ENCODE measurements at places on chromosomes 13 and 19.

GRCh38 chr19:7076151-7076550 lies 6.6 kb downstream of the ZNF557 start:
- DNase-seq: no peak

DNA sequence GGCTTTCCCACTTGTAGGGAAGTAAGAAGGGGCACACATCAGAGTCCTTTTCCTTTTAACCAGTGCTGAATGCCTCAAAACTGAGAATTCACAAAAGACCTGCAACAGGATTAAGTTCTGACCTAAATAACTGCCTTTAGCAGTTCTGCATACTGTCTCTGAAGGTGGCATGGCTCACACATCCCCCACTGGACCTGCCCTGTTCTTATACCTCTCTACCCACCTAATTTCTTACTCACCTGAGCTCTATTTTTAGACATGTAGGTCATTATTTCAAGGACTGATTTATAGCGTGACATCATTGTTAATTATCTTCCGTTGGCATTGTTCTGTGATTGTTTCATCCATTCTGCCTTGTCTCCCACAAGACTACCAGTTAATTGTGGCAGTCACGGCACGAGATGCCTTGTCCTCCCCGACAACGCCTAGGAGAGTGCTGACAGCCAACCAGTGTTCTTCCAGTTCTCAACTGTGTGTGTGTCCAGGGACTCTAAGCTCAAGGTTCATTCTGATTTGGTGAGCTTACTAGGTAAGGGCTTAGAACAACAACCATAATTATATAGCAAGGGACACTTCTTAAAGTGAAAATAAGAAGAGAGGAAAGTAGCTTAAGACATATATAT lies 27.1 kb upstream of the UBL3 start:
- no peak for DNase-seq

- no peak for DNase-seq
Observed at GRCh38 chr13:47299304-47299703, 402.5 kb upstream of the HTR2A start.

DNA sequence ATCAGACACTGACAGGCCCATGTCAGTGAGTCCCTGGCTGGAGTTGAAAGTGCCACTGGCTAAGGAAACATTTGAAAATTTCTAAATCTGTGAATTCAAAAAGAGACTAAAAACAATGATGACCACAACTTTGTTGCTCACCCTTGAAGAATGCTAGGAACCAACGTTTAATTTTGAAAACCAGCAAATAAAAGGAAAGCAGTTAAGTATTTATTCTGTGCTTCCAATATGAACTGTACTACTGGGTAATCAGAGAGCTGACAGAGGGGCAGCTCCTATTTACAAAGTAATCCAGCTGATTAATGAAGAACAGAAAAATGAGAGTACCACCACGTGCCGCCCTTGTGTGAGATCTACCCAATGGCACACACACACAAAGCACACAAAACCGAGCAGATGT lies 44.7 kb upstream of the LATS2 start:
- DNase-seq: no peak

GRCh38 chr13:95301968-95302393 lies 730 bp upstream of the ABCC4 start:
- DNase-seq: no peak

DNA sequence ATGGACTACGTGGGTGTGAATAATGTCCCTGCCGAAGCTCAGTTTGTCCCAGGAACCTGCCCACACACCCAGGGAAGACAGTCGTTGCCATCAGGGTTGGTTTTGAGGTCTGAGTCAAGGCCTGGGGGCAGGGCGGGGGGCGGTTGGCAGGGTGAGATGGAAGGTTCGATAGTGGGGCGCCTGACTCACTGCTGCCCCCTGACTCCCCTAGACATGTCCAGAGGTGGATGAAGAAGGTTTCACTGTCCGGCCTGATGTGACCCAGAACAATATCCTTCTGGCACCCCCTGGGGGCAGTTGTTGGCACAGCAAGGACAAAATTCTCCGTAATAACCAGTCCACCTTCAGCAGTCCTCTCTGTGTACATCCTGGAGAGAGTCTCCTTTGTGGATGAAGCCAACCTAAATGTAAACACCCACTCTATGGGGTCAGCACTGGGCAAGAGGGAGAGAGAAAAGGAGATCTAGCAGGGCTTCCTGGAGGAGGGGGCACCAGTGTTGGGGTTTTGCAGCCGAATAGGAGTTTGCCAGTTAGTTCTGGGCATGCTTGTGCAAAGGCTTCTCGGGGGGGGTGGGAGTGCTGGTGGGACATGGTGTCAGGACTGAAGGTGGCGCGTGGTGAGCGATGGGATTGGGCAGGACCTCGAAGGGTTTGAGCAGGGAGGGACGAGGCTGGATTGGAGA lies 19.6 kb upstream of the B3GNT3 start:
- no peak for DNase-seq

DNA sequence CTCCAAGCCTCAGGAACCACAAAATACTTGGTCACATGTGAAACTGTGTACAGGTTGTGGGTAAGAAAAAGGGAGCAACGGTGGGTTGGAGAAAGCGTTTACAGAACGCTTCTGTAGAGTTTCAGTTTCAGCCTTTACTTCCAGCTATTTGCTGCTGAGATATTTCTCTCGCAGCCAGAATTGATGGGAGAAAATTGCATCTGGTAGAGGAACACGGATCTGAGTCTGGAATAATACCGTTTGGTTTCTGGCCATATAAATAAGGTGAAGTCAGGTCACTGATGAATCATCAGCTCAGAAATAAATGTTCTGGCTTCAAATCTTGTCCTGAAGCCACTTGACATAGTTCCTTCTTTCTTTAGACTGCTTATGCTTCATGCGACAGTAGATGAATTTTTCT lies 20.3 kb upstream of the RFC3 start:
- DNase-seq: no peak

- no peak for DNase-seq
Observed at GRCh38 chr13:107231944-107232343, 664.0 kb upstream of the ARGLU1 start.

GRCh38 chr13:78603240-78603957 lies at the start of gene POU4F1:
Gene POU4F1 (minus strand): TSS chr13:78603552. CDS start chr13:78603326, 226 bp downstream.
- DNase-seq: peak; percentile 85

DNA sequence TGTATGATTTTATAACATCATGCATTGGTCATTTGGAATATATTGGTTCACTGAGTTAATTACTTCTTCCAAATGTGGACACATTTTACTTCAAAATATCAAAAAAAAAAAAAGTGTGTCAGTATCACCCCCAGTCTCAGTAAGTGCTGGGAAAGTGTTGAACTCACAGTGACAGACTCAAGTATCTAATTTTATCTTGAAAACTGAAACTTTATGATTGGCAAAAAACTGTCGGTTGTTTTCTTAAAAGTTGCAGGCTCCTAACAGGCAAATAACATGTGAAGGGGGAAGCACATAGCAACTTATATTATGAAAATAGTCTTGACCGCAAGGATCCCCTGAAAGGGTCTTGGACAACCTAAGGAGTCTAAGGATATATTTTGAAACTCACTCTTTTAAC lies 33.5 kb upstream of the TPP2 start:
- DNase-seq: no peak

DNA sequence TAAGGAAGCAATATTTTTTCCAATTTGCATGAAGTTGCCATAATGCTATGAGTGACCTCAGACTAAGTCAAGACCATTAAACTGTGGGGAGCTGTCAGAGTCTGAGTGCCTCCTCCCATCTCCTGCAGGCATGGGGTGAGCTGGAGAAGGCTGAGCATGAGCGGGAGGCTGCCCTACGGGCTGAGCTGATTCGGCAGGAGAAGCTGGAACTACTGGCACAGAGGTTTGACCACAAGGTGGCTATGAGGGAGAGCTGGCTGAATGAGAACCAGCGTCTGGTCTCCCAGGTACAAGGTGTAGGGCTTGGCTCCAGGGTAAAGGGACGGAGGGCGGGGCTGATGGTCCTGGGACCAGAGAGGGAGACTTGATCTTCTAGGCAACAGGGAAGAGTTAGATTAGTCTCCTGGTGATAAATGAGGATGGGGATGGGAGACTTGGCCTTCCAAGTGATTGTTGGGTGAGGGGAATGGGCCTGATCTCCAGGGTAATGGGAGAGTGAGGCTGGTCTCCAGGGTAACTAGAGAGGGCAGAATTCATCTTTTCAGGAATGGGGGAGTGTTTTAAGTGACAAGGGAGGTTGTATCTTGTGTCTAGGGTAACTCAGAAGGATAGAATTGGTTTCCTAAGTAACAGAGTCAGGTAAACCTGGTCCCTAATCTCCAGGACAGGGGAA lies 36.0 kb downstream of the SPTBN4 start:
- no peak for DNase-seq

DNA sequence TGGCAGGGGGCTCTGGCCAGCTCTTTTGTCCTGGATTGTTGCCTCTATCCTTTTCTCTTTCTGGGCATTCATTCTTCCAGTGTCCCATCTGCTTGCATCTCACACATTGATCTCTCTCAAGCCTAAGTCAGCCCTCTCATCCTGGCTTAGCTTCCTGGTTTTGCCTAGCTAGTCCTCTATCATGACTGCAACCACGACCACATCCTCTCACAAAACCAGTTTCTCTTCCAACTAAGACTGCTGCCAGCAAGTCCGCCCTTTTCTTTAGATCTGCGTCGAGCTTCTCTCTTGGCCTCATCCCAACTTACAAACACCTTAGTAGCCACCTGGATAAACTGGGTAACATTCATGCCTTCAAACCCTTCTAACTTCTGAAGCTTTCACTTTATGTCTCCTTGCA lies 212.2 kb upstream of the HTR2A start:
- no peak for DNase-seq

DNA sequence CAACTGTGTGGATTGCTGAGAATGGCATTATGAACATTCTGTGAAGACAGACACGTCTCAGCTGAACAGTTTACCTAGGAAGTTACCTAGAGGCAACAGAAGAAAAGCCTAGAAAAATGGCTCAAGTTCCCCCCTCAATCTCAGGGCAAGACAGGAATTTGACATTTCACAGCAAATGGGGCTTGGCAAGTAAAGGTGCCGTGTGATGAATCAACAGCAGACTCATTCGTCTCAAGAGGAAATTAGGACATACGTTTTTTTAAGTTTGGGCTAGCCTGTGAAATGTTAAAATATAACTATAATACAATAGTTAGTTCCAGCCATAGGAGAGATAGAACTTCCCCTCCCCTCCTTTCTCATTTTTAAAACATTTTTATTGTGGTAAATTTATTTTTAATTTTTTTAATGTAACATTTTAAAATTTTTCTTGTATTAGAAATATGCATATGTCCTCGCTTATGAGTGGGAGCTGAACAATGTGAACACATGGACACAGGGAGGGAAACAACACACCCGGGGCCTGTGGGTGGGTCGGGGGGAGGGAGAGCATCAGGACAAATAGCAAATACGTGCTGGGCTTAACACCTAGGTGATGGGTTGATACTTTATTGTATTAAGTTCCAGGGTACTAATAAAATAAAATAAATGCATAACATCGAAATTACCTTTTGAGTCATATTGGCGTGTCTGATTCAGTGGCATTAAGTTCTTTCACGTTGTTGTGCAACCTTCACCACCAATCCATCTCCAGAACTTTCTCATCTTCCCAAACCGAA lies 116.0 kb downstream of the COL4A2 start:
- DNase-seq: no peak

DNA sequence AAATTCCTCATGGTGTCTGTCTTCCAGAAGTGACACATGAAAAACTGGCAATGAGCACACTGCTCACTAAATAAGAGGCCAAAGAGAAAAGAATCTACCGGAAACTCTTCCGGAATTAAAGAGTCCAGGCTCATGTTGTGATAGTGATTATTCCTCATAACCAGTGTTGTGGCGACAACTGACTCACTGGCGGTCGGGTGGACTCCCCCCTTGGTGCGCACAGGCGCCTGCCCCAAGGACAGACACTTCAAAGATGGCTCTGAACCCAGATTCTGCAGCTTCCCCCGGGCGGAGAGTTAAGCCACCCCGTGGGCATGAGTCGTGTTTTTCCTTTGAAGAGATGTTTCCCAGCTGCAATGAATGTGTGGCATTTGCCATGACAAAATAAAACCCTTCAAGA lies 10.3 kb downstream of the IL17D start:
- no peak for DNase-seq

DNA sequence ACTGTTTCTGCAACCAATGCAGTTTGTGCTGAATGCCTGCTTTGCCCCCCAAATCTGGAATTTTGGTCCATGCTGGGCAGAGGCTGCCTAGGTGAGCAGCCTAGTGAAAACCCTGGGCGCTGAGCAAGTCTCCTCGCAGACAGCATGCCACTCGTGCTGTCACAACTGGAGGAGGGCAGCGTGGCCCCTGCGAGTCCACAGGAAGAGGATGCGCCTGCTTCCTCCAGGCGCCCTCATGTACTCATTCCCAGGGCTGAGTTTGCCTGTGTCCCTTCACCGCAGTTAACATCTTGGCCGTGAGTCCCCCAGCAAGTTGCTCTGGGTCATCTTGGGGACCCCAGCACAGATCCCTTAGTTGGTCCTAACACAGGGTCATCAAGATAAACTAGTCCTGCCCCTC lies 26.2 kb upstream of the TMEM160 start:
- no peak for DNase-seq

- DNase-seq: no peak
Observed at GRCh38 chr13:46953941-46954340, 57.1 kb upstream of the HTR2A start.

GRCh38 chr13:111936267-111936925 lies 130.6 kb upstream of the SOX1 start:
- no peak for DNase-seq

DNA sequence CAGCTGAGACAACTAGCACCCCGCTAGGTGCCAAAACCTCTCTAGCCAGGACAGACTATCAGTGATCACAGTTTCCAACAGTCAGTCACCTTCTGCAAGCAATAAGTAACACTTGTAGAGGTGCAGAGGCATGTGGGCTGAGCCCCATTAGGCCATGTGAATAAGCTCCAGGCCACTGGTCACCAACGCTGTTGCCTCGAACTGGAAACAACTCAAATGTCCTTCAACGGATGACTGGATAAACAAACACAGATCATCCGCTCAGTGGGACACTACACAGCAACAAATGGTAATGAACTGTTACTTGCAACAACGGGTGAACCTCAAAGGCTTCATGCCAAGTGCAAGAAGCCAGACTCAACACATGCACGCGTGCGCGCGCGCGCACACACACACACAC lies 27.5 kb upstream of the TMEM160 start:
- DNase-seq: no peak

- no peak for DNase-seq
Observed at GRCh38 chr13:89982407-89983095, 1364.9 kb upstream of the MIR17HG start.

DNA sequence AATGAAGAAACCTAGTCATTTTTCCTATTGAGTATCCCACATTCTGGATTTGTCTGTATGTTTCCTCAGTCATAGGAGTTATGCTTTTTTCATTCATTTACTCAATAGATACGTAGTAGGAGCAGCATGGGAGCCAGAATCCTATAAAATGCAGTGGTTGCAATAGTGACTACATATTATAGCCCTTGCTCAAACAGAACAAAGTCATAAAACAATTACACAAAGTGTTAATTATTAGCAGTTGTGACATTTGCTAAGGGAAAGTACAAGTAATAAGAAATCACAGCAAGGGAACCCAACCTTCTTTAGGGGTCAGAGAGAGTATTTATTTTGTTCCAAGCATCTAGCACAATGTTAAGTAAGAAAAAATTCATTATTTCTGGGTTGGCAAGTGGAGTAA lies 27.7 kb upstream of the POU4F1 start:
- no peak for DNase-seq

GRCh38 chr13:63463782-63464610 lies 2048.3 kb upstream of the PCDH20 start:
- no peak for DNase-seq

Measured in spleen (tissue), 13 donors.